ENCODE measurements at places on chromosomes 12 and 14.

DNA sequence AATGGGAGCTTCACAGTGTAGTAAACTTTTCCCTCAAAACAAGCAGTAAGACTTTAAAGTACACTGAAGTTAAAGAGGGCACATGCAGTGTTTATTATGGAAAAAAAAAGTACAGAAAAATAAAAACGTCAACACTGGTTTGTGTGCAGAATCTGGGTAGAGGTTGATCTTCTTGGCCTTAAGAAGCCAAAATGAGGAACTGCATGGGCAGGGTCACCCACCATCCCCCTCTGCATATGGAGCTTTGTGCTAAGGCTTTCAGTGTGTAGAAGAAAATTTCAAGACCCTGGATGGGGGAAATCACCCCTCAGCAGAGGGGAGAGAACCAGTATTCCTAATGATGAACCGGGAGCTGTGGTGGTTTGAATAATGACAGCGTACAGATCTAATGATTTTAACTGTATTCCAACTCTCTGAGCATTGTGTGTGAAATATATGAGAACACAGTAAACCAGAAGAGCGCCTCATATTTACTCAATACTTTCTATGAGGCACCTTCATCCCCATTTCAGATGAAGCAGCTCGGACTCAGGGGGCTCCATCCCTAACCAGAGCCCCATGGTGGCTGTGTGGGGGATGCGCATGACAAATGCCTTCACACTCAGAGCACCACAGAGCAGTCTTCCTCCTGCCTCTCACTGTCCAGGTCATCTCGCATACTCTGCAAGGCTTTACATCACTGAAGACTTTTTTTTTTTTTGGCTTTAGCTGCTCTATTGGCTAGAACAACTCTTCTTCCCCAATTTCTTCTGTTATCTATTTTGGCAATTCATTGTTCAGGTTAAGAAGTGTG lies 33.4 kb downstream of the ACADS start:
- no peak for DNase-seq

- DNase-seq: no peak
Observed at GRCh38 chr12:124953689-124954405, 35.1 kb downstream of the DHX37 start.

DNA sequence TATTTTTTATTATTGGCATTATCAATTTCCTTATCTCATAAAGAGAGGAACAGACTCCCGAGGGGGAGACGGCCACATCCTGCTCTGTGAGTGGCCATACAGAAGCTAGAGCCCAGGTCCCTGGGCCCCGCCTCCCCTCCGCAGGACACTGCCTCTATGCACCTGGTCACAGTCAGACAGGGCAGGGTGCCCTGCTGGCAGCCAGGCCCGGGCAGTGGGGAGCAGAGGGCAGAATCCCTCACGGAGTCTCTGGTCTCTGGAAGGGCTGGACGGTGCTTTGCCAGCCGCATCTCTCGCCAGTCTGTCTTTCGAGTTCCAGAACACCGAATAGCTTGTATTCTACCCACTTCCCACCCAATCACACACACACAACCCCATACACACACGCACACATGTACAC lies 16.4 kb upstream of the CACNA2D4 start:
- DNase-seq: no peak

- DNase-seq: no peak
Observed at GRCh38 chr12:83656004-83656403, 969.3 kb downstream of the TMTC2 start.

DNA sequence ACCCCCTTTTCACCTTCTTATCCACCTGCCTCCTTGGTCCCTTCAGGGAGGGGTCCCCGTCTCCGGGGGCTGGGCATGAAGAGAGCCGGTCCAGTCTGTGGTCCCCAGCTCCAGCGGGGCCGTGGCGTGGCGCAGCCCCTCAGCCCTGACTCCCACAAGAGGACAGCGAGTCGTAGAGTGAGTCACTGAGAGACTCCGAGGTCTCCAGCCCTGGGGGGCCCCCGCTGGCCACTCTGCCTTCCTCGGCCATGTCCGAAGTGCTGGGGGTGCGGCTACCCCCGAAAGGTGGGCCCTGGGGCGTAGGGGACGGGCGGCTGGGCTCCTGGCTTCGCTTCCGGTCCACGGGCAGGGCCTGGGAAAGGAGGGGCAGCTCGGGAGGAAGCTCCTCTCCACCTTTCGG lies 36.5 kb downstream of the NCKAP5L start:
- DNase-seq: no peak

- peak; percentile 52 for DNase-seq
Observed at GRCh38 chr14:95533391-95533821, 1.4 kb upstream of the GLRX5 start.

GRCh38 chr12:113077057-113077858 lies 20.7 kb downstream of the DTX1 start:
- peak; percentile 43 for DNase-seq
